Pulmonary artery endothelial cell (primary cell): ENCODE measurements at places on chromosomes 1 and 21. TPM values are rescaled to one million over a fixed set of nuclear protein-coding genes. Genes with fewer than 3 reads are reported as not detected.

SNAP47 gene
- 46.5 and 49.6 TPM in 2 replicates for total RNA-seq

PLEKHN1 gene
- total RNA-seq = 0.32 and 0.46 TPM in 2 replicates

BROX gene
- total RNA-seq = 32.0 and 49.1 TPM in 2 replicates

SLC25A34 gene
- 0.20 and 0.42 TPM in 2 replicates for total RNA-seq

GSTM5 gene
- 0.13 and 0.18 TPM in 2 replicates for total RNA-seq

PLA2G2F gene
- not detected in 2 replicates for total RNA-seq

SPATA21 gene
- total RNA-seq = not detected in 2 replicates
